ENCODE measurements at places on chromosomes 16 and 17.
A peak's percentile ranks its signal among the peaks of the same experiment; 100 is the strongest.

- DNase-seq = no peak
Measured at GRCh38 chr16:76164970-76165558, 112.1 kb upstream of the CNTNAP4 start.

DNA sequence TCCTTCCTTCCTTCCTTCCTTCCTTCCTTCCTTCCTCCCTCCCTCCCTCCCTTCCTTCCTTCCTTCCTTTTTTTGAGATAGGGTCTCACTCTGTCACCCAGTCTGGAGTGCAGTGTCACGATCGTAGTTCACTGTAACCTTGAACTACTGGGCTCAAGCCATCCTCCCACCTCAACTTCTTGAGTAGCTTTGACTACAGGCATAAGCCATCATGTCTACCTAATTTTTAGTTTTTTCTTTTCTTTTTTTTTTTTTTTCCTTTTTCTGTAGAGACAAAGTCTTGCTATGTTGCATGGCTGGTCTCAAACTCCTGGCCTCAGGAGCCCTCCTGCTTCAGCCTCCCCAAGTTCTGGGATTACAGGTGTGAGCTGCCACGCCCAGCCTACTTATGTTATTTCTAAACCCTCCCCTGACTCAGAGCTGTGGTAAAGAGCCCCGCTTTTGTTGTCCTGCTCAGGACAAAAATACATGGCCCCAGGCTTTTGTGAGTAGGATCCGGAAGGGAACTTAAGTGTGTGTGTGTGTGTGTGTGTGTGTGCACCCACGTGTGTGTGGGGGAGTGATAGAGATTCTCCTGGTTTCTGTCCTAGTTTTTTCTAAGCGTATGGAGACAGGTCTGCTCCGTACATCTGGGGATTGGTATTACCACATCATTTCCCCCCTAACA, 67.1 kb downstream of the PRKCB start:
- no peak for DNase-seq

DNA sequence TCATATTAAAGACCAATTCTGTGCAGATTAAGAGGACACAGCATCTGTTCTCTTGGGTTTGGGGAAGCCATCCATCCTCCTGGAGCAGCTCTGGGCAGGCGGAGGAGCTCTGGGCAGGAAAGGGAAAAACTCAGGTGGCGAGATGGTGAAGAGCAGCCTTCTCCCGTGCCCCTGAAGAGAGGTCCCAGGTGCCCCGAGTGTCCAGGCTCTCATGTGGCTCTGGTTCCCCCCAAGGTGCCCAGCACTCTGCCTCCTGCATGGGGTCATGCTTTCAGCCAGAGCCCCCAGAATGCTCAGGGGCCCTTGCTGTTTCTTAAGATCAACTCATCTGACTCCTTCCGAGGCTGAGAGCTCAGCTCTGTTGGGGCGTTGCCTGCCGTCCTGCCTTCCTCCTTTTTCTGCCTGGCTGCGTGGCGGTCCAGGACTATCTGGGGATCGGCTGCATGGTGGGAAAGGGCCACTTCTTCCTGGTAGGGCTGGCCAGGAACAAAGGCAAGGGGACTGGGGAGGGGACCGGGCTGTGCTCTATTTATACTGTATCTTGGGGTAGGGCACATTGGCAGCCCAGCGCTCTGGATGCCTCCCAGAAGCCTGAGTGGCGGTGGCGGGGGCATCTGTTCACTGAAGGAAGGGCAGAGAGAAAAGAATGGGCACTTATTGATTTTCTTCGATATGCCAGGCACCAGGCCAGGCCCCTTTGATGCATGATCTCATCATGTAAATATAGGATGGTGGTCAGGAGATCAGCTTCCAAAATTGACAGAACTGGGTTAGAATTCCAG, 103.2 kb upstream of the SDK2 start:
- no peak for DNase-seq

DNA sequence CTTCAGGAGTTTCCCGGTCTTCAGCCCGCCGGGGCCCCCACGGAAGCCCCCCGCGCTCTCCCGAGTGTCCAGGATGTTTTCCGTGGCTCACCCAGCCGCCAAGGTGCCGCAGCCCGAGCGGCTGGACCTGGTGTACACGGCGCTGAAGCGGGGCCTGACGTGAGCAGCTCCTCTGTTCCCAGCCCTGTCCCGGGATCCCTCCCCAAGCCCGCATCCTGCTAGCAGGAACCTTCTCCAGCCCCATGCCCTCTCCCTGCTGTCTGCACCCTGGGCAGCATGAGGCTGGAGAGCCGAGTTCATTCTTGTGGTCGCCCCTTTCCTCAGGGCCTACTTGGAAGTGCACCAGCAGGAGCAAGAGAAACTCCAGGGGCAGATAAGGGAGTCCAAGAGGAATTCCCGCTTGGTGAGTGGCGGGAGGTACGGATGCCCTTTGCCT, 10.1 kb downstream of the RIPOR1 start:
- DNase-seq = no peak

DNA sequence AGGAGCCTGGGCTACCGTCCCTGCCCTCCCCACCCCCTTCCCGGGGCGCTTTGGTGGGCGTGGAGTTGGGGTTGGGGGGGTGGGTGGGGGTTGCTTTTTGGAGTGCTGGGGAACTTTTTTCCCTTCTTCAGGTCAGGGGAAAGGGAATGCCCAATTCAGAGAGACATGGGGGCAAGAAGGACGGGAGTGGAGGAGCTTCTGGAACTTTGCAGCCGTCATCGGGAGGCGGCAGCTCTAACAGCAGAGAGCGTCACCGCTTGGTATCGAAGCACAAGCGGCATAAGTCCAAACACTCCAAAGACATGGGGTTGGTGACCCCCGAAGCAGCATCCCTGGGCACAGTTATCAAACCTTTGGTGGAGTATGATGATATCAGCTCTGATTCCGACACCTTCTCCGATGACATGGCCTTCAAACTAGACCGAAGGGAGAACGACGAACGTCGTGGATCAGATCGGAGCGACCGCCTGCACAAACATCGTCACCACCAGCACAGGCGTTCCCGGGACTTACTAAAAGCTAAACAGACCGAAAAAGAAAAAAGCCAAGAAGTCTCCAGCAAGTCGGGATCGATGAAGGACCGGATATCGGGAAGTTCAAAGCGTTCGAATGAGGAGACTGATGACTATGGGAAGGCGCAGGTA, 762 bp downstream of the CDK12 start:
- DNase-seq = peak; percentile 1

DNA sequence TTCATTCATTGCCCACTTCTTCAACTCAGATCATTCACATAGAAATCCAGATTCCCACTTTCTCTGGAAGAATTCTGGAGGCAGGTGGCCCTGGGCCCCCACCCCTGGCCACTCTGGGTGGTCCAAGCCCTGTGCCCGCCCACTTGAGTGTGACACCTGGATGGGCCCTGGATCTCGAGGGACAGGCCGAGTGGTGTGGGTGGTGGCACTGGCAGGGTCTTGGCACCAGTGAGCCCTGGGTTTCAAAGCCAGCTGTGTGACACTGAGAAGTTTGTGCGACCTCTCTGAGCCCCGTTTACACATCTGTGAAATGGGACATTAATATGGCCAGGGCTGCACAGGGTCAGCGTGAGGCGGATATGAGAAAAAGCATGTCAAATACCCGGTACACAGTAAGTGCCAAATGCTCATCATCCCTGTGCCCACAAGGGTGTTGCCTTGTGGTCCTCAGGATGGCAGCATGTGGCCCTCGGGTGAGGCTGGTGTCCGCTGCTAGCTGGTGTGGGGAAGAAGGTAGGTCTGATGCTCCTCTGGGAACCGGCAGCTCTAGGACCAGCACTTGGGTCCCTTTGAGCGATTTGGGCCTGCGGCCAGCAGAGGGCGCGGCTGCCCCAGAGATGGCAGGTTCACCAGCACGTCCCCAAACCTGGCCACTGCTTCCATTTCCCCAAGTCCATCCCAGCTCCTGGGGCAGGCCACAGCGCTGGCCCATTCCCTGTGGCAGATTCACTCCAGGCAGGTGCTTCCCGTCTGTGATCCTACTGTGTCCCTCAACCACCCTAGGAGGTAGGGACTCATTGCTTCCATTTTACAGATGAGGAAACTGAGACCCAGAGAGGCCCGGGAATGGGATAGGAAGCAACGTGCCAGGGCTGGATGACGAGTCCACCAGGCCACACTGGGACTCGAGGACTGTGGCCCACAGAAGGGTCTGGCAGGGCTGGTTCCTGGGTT, 3.6 kb downstream of the OSGIN1 start:
- peak; percentile 44 for DNase-seq

DNA sequence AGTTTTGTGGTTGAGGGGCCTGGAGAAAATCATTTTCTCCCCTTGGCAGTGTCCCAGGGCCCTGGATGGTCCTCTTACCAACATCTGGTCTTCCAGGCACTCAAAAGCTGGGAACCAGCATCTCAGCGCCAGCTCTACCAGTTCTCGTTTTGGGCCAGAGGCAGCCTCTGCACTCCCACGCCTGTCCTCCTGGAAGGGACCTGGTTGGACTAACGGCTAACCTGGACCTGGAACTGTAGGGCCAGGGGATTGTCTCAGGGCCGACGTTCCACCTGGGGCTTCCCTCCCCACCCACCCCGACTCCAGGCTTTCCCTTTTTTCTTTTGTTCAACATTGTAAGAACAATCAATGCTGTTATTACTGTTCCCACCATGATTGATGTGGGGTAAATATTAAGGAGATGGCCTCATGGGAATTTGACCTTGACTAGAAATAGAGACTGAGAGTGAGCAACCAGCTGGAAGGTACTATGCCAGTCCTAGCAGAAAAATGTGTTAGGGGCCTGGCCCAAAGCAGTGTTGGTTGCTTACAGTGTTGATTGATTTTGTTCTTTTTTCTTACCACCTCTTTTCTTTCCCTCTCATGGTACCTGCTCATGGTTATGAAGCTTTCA, 81.4 kb downstream of the ABCC6 start:
- no peak for DNase-seq

GRCh38 chr16:12043953-12044352, 67.4 kb downstream of the SNX29 start:
- no peak for DNase-seq

GRCh38 chr16:70685938-70686375, at the start of gene MTSS2:
Gene MTSS2, minus strand, starts transcription at chr16:70686053. Its CDS starts 262 bp downstream, at chr16:70685791.
- DNase-seq = no peak

- DNase-seq = no peak
Measured at GRCh38 chr16:53172517-53172916, 117.7 kb downstream of the CHD9 start.

- DNase-seq = no peak
Measured at GRCh38 chr16:17233318-17234002, 237.3 kb downstream of the XYLT1 start.

- no peak for DNase-seq
Measured at GRCh38 chr17:915538-916201, 63.9 kb downstream of the NXN start.

DNA sequence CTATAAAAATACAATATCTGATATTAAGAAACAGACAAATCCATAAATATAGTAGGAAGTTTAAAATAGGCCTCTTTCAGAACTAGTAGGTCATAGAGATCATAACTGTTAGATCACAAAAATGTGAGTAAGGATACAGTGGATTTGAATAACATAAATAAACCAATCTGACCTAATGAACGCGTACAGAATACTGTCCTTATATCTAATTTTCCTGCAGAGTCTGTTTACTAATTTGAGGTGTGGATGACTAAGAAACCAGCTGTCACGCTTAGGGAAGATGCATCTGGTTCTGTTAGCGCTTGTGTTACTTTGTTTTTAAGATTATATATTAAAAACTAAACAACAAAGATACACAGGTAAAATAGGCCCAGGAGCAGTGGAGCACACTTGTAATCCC, 14.8 kb downstream of the CPD start:
- no peak for DNase-seq

DNA sequence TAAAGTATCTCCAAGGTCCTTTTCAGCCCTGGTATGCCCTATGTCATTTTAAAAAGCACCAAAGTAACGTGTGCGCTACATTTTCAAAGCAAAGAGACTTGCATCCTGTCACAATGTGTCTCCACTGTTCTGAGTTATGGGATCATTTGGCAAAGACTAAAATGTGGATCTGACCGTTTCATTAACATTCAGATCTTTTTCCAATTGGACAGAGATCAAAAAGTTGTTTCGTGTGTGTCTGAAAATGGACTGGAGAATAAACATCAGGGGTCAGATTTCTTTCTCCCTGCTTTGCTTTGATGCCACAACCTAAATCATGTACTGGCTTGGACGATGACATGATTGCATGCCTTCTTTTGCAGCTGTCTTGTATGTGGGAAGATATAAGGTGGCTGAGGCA, 136.0 kb upstream of the NOG start:
- DNase-seq = no peak

DNA sequence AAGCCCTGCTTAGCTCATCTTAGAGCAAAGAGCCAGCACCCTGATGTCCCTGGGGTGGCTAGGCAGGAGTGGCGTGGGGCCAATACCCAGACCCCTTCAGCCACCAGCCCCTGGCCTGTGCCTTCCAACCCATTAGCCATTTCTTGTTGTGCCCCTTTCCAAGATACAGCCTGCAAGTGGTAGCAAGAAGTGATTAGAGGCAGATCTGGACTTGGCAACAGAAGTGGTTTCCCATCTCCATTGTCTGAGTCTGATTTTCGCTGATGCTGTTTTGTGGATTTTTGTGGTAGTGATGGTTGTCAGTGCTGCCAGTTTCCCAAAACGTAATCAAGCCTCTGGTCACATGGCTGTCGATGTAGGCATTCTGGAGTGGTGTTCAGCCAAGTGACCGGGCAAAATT, 25.7 kb downstream of the PLCD3 start:
- DNase-seq = no peak

DNA sequence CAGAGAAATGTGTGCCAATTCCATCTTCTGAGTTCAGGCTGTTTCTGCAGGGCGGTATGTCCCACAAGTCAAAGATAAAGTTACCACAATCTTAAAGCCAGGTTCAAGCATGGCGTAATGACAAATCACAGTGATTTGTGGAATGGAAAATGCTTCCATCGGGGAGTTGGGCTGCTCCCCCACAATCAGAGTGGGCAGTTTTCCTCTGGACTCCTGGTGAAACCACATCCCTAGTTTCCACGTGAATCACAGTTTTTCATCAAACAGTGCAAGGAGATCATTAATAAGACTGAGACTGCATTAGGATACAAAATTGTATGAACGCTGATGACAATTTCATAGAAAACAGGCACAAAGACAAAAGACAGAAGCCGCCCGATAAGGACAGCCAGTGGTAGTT, 3.6 kb downstream of the LITAF start:
- DNase-seq = no peak

DNA sequence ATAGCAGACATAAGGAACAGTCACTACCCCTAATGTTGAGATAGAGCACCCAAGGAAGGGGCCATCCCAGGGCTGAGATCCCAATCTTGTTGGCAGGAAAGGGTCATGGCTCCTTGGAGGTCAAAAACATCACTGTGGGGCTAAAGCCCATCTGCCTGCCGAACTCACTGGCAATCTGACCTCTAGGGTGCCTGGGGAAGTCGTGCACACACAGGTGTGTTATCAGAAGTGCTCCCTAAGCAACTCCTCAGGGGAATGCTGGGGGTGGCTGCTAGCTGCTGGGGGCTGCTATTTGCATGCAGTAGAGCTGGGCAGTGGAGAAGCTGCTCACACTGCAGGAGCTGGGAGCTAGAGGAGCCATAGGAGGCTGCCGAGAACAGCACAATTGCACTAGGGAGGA, 47.5 kb upstream of the PHOSPHO1 start:
- no peak for DNase-seq

GRCh38 chr16:72474501-72475123, 302.7 kb upstream of the PMFBP1 start:
- DNase-seq = no peak

All from activated T-helper 1 cell treated with Interleukin-2 at 50 U/mL for 16 hours (primary cell).